SJSA1 (cell line): ENCODE measurements at places on chromosomes 12 and 14. TPM values are rescaled to one million over a fixed set of nuclear protein-coding genes. Genes with fewer than 3 reads are reported as not detected.

DNA sequence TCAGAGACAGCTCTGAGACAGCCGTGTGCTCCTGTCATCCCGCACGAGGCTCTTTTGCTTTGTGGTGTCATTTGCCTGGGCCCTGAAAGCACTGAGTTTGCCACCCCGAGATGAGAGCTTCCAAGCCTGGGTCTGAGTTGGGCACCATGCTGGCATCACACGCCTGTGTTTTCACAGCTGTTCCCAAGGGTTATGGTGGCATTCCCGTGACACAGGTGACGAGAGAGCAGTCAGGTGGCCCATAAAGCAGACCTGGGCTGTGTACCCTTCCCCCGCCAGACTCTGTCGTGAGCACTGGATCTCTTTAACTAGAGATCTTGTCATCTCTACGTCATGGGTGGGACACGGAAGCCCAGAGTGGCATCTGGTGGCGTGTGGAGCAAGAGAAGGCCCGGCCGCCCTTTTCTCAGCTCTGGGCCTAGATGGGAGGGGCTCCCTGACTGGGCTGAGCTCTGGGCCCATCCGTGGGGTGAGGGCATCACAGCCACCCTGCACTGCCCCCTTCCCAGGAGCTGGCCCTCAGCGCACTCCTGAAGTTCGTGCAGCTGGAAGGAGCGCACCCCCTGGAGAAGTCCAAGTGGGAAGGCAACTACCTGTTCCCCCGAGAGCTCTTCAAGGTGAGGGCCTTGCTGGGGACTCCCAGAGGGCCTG is 2.6 kb downstream of the NOC4L start:
- no peak for DNase-seq

- peak; percentile 2 for DNase-seq
Measured at GRCh38 chr14:31858868-31859267, 218.2 kb upstream of the ARHGAP5 start.

Gene SMCO3
- 0.16 TPM in 1 of 2 replicates, not detected in the other for total RNA-seq

DNA sequence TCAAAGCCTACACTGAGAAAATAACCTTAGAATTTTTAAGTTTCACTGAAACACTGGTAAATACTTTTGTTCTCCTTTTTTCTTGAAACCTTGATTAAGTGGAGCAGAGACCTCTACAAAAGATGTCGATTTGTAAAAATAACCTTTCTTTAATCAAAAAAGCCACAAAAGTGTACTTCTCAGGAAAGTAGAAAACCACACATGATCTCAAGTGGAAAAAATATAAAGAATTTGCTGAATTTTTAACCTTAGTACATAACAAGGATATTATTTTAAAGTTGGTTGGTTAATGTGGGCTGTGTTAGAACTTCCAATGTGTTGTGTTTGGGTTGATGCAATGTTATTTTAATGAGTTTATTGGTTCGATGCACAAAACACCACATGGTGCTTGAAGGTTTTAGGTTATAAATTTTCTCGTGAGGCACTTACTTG is 8.6 kb downstream of the LGR5 start:
- no peak for DNase-seq

DNA sequence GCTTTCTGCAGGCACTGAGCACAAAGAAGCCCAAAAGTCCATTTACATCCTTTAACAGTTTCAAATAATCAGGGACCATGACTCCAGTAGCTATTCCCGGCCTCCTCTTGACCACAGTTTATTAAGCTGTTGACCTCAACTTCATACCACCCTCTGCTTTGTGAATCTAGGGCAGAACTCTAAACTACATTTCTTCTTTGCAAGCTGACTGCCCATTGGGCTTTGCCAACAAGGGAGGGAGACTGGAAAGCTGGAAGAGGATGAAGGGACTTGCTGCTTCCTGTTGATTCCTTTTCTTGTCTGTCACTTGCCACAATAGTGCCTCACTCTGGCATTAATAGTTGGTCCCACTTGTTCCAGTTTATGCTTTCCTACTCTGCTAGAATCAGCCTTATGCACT is 2.7 kb downstream of the CGRRF1 start:
- DNase-seq, result no peak

Gene GZMH
- not detected in 2 replicates for total RNA-seq

Gene DAO
- not detected in 2 replicates for total RNA-seq
